ENCODE measurements at places on chromosomes 3 and 15. TPM values are rescaled to one million over a fixed set of nuclear protein-coding genes. Genes with fewer than 3 reads are reported as not detected.
A peak's percentile ranks its signal among the peaks of the same experiment; 100 is the strongest.

Gene IL17RB
- total RNA-seq = under 0.01 TPM

Gene TM4SF18
- total RNA-seq = under 0.01 TPM

Gene IL20RB
- 0.56 TPM for total RNA-seq

Gene ZNF860
- total RNA-seq = 0.56 TPM

Gene FBXO40
- not detected for total RNA-seq

Gene TTLL13
- not detected for total RNA-seq

- peak; percentile 42 for DNase-seq
These were observed 711 bp downstream of the XXYLT1 start for GRCh38 chr3:195270079-195270816.

DNA sequence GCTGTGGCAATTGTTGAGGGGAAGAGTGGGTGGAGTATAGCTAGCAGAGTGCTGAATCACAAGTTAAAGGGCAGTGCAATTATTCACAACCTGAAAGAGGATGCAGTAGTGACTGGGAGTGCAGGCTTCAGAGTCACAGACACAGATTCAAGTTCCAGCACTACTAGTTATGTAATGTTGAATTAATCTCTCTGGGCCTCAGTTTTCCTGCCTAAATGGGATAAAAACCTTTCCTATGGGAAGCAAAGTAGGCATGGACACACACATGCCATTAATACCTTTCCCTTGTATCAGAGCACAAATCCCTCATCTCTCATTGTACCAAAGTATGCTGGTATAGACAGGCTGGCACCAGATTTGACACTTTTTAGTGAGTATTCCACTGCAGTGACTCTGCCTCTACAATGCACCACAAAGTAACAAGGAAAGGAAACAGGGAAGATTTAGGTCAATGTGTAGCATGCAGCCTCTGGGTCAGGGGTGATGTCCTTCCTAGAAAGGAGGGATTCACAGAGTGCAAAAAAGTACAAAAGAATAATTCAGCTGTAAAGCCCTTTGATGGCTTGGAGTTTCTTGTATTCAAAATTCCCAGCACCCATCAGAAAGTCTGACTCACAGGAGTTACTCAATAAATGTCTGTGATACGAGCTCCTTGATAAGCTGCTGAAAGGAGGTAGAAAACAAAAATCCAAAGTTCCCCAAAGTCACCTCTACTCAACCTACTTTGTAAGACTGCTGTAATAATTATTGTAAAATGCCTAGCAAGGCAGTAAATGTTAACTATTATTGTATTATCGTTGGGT, 507.5 kb upstream of the TGFBR2 start:
- DNase-seq = peak; percentile 60

DNA sequence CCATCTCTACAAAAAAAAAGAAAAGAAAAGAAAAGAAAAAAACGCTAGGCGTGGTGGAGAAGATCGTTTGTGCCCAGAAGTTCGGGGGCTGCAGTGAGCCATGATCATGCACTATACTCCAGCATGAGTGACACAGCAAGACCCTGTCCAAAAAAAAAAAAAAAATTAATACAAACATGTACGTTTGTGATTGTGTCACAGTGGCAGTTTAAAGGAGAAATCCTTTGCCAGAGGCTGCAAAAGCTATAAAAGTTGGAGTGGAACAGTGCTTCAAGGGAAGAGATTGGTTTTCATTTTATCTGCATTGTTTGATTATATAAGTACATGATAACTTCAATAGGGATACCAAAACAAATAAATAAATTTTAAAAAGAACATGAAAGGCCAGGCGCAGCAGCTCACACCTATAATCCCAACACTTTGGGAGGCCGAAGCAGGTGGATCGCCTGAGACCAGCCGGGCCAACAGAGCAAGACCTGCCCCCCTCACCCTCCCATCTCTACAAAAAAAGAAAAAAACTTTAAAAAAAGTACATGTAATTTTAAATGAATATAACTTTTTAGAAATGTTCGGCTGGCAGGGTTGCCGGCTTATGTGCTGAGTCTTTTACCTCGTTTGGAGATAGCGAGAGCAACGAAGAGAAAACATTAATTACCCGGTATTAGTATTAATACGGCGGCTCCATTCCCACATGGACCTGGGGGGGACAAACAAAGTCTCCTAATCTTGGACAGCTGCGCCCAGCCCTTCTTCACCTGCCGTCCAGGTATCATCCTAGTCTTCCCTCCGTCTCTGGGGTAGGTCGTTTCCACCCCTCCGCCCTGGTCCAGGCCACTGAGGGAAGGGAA, 573 bp upstream of the DIS3L start:
- no peak for DNase-seq

GRCh38 chr3:106381939-106382335, 513.1 kb upstream of the CBLB start:
- no peak for DNase-seq

DNA sequence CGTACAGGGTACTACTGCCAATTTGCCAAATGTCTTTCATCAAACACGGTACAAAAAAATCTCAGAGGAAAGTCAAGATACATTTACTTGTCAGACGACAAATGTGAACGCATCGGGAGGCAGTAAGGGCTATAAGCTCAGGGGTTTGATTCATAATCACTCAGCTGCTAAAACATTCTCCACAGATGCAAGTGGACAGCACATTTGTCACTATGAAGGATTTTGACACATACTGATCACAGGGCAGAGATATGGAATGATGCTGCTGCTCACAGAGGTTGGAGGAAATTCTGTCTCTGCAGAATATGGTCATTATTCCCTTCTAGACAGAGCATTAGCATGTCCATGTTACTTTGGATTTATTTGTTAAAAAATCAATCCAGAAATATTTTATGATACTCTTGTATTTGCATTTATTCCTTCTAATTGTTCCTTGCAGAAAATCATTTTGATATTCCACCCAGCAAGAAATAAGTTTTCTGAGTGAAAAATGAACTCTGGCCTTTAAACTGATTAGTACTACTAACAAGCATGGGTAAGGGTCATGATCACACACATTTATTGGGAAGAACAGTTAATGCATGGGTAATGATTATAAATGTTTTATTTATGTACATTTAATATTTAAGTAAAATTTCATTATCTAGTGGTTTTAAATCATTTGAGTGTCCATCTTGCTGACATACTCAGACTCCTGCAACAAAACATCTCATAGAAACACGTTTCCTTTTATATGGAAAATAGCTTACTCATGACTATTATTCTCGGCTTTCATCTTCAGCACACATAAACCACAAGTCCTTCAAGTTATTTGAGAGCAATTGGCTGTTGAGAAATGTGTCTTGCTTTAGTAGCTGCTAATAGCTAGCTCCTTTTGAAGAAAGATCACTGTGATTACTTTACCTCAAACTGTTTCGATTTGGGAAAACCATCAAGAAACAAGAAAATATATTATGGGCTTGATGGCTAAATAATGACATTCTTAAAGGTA, 559.3 kb downstream of the MECOM start:
- peak; percentile 75 for DNase-seq

DNA sequence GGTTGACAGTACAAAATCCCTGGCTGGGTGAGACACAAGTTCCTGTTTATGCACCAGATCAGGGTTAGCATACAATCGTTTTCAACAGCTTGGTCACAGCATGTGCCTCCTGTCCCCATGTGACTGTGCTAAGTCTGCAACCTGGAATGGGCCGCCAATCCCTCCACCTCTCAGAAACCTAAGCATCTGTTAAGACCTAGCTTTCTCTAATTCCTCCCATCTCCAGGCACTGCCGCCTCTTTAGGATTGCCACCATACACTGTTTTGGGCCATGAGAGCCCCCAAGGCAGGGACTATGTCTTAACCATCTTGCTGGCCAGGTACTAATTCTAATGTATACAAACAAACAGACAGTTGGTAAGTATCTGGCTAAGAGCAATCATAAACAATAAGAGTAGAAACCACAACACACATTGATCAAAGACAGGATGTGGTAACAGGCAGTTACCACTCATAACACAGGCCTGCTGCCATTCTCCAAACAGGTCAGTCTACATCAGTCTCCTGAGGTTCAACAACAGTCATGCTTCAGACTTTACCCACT, 25.6 kb downstream of the SEC22C start:
- DNase-seq = no peak

DNA sequence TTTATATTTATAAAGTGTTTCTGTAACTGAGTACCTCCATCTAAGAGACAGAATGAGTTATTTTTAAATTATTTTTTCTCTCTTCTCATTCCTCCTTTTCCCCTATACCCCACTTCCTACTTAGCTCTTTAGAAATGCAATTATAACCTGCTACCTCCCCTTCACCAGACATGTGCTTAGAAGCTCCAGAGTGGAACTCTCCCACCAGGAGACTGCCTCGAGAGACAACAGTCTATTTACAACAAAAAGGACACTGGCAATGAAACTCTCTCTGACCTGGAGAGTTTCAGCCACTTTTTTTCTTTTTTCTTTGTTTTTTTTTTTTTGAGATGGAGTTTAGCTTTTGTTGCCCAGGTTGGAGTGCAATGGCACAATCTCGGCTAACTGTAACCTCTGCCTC, 109.4 kb upstream of the PLXND1 start:
- no peak for DNase-seq

- peak; percentile 93 for DNase-seq
These were observed 47.5 kb downstream of the UBP1 start for GRCh38 chr3:33392703-33393125.

DNA sequence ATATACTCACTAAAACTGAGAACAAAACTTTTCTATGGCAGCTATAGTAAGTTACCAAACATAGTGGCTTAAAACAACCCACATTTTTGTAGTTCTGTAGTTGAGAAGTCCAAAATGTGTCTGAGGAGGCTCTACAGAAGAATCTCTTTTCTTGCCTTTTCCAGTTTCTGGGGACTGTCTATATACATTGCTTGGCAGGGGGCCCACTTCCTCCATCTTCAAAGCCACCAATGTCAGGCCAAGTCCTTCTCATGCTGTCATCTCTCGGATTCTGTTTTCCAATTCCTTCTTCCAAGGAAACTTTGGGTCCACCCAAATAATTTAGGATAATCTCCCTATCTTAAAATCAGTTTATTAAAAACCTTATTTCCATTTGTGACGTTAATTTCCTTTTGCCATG, 92.7 kb downstream of the DLG1 start:
- no peak for DNase-seq

DNA sequence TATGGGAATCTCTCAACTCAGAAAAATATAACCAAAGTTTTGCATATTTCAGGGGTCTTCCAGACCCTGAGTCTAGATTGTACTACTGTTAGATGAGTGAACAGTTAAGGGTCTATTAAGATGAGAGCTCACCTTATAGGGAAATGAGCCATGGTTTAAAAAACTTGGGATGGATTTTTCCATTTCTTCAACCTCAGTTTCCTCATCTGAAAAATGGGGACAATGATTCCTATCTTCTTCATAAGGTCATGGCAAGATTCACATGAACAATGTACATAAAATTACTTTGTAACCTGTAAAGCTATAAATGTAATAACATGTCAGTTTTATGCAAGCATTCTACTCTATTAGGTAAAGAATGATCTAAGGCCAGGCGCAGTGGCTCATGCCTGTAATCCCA, 28.7 kb downstream of the NPTN start:
- DNase-seq = no peak

DNA sequence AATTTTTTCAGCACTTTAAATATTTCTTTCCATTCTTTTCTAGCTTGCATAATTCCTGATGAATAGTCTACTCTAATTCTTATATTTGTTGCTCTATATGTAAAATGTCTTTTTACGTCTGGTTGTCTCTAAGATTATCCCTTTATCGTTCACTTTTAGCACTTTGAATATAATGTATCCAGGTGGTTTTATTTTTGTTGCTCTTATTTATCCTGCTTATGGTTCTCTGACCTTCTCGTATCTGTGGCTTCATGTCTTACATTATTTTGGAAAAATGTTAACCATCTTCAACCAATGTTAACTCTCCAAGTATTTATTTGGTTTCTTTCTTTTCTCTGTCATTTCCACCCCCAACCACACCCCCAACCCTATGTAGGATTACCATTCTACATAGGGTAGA, 30.0 kb upstream of the RFX7 start:
- DNase-seq = no peak

DNA sequence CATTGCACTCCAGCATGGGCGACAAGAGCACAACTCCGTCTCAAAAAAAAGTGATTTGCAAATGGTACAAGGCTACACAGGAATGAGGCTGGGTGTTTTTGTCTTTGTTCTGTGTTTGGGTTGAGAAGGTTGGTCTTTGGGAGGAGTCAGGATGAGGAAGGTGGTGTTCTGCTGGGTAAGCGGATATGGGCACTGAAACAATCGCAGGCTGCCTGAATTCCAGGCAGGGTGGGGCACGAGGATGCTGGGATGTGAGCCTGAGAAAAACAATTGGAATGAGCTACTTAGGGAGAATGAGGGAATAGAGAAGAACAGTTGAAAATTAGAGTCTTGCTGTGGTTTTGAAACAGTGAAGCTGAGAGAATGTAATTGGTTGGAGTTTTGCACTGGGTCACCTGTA, 51.6 kb downstream of the ZBTB38 start:
- no peak for DNase-seq

DNA sequence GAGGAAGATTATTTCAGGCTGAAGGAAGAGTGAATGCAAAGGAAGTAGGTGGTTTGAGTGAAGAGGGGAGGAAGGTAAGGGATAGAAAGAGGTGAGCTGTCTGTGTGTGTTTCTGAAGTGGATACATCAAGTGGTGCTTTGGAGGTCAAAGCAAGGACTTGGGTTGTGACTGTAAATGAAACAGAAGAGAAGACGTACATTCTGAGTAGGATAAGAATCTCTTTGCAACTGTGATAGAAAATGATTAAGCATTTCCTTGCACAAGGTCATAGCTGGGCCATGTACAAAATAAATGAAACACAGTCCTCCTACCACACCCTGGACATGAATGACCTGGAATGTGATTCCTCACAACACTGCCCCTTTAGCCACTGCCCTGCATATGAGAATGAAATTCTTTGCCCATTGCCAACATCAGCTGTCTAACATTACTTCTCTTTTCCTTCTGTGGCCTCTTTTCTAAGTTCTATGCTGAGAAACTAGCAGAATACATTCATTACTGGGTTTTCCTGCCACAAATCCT, 28.3 kb upstream of the MINDY4B start:
- no peak for DNase-seq
